Vagina (tissue), 2 donors: ENCODE measurements at places on chromosomes 4 and X.

- no peak for DNase-seq
Measured at GRCh38 chr4:41349021-41349420, 92.3 kb downstream of the UCHL1 start.

DNA sequence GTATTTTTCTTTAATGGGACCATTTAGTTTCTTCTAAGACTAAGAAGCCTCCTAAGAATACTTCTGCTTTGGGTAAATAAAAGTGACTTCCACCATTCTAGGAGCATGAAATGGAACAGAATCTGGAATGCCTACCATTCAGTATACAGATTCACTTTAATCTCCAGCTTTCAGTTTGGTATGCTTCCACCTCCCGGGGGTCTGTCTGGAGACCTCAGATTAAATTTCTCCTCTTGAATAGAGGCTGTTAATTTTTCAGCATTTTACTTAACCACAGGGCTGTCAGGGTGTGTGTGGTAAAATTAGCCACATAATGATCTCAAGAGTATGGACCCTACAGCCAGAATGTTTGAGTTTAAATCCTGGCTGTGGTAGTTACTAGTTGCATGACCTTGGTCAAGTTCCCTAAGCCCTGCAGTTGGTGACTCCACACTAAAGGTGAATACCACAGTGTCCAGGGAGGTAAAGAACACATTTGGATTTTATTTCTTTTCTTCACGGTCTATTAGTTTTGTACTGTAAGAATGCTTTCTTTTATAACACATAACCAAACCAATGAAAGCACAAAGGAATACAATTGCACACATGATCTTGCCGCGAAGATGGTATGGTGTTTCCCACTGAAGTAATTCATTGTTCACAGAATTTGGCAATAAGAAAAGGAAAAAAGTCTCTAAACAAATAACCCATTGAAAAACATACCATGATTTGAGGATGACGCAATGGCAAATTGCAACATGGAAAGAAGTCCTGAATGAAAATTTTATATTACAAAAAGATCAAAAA is 37.3 kb upstream of the TRIM2 start:
- no peak for DNase-seq

- no peak for DNase-seq
Measured at GRCh38 chr4:102416765-102417164, 71.5 kb upstream of the SLC39A8 start.

DNA sequence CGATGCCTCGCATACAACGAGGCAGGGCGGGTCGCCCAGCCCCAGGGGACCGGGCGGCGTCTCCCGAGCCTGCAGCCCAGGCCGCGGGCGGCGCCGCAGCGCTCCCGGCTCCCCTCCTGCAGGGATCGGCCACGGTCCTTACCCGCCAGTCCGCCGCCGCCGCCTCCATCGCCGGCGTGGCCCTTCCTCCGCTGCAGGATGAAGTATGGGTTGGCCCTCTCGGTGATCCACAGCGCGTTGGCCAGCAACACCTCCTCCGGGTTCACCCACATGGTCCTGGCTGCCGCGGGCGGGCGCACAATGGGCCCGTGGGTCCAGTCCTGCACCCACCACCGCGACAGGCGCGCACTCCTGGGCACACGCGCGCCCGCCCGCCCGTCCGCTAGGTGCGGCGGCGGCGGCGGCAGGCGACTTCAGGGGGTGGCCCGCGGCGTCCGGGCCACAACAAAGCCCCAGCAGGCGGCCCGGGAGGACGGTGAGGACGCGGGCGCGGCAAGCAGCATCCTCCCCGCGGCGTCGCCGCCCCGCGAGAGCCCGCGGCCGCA is 339 bp downstream of the TBC1D9 start:
- no peak for DNase-seq

GRCh38 chrX:34300871-34301270 is 168.8 kb upstream of the FAM47A start:
- DNase-seq: no peak

GRCh38 chr4:94920369-94920768 is 162.6 kb downstream of the BMPR1B start:
- no peak for DNase-seq

- DNase-seq: no peak
Measured at GRCh38 chr4:27986476-27986875, 1125.8 kb downstream of the STIM2 start.

DNA sequence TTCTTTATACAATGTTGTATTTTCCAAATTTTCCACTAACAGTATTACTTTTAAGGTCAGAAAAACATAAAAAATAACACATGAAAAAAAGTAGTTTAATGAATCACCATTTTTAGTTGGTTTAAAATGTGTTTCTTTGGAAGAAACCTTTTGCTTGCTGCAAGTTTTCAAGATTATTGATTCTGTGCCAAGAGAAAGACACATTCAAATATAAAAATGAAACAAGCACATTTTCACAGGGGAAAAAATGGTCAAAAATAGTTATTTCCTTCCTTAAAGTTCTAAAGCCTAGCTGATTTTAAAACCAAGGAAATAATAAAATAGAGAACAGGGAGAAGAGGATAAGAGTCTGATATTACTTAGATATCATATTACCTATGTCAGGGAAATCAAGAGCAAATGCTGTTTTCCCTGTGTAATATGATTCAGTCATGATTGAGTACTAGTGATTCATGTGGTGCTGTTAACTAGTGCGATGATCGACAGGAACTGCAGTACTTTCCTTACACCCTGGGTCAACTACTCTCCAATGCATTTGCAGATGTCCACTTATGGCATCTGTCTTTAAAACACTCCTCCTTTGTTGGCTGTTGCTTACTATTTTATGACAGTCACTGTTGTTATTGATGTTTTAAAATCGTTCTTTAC is 103.8 kb downstream of the CAMK2D start:
- DNase-seq: no peak

DNA sequence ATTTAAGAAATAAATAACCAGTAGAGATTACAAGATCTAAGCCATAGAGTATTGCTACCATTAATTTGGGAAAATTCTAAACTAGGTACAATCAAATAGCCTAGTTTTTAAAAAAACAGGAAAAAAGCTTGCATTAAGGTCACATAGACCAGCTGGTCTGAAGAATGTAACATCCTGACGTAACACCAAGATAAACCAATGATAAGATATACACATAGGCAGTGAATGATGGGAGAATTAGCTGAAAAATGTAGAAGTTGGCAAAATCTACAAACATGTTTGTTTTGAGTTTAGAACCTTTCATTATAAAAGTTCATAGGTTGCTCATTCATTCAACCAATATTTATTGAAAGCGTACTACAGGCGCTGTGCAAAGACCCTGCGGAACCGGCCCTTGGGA is 120.0 kb downstream of the SH3RF1 start:
- no peak for DNase-seq

GRCh38 chr4:3295837-3296624 is 3.2 kb downstream of the RGS12 start:
- DNase-seq: peak; percentile 56

- DNase-seq: no peak
Measured at GRCh38 chr4:123830930-123831329, 434.3 kb downstream of the SPRY1 start.

- DNase-seq: no peak
Measured at GRCh38 chr4:119337010-119337409, 15.1 kb upstream of the FABP2 start.

GRCh38 chrX:45803383-45803921 is 602.8 kb upstream of the DIPK2B start:
- DNase-seq: no peak

- DNase-seq: no peak
Measured at GRCh38 chr4:161172396-161173026, 991.3 kb downstream of the FSTL5 start.

DNA sequence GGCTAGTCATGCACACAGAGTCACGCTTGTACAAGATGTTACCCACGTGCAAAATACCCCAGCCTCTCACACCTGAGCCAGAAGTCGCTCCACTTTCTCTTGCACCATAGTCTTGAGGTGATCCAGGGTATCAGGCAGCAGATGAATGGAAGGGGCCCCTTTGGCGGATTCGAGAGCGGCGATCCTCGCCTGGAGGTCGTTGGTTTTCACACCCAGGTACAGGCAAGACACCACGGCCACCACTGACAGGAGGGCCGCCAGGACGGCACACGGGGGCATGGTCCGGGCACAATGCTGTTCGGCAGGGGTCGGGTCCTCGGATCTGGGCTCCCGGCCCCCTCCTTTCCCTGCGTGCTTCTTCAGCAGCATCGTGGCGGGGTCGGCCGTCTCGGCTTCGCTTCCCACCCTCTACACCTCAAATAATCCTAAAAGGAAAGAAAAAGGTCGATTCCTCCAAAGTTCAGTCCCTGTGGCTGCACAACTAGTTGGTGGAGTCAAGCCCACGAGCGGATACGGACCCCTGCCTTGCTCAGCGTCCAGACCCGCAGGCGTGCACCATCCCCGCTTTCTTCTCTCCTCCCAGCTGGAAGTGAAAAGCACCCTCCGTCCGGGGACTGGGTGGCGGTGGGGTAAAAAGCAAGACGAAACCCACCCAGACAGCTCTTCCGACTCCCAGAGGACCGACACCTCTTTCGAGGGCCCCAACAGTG is 652 bp downstream of the COL25A1 start:
- DNase-seq: no peak

DNA sequence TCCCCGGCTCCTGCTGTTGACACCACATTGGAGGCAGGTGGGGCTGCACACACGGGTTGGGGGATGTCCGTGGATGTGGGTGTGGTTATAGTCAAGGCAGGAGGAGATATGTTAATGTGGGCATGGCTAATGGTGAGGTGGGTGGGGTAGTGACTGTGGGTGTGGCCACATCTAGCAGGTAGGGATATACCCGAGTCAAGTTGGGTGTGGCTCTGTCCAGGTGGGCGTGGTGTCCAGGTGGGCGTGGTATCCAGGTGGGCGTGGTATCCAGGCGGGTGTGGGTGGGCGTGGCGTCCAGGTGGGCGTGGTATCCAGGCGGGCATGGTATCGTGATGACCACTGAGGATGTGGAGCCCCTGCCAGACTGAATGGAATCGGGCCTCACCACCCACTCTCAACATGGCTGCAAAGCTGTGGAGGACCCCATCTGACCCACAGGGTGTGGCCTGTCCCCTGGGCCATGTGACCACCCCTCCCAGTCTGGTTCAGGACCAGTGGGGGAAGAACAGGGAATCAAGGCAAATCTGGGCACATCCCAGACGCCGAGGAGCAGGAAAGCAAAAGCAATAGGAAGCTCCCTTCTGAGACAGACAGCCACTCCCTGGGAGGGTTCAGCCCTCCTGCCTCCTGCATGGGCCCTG is 21.0 kb downstream of the MAN2B2 start:
- DNase-seq: no peak

- DNase-seq: no peak
Measured at GRCh38 chrX:36684053-36684452, 324.1 kb upstream of the FAM47C start.

DNA sequence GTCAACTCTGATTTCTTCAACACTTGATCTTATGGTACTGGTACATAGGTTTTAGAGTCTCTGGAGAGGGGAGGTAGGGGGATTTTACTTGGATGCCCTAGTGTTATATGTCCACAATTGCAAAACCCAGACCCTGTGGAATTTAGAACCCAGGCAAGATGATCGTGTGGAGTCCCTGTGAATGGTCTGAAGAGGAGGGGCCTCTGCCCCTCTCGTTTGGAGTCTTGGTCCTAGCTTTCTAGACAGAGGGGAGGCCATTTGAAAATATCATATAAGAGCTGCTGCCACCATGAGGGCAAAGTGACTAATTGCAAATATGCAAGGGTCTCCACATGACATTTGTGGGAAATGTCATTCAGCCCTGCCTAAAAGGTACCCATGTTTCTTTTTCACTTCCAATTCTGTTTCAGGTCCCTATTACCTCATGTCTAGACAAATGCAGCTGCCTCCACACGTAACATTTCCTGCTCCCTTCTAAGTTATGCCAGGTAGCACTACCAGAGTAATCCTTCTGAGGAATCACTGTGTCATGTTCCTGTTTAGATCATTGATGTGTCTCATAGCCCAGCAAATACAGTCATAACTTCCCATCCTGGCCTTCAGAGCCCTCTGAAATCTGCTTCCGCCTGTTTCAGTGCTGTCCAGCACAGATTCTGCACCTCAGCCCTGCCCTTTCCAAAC is 126.8 kb downstream of the KLHL8 start:
- DNase-seq: no peak

DNA sequence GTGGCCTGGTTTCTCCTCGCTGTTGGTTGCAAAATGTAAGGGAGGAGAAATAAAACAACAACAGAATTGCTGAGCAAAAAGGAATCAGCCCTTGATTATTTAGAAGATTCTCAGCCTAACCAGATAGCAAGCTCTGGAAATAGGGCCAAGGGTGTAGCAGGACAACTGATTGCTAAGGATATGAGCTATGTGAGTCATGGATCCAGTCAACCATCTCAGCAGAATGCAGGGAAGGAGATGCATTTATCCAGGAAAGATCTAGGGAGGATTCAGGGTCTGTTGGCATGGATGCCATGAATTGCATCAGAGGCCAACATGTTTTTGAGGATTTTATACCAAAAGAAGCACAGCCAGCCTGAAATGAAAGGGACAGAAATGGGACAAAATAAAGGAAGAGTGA is 2.2 kb upstream of the XAGE3 start:
- no peak for DNase-seq

DNA sequence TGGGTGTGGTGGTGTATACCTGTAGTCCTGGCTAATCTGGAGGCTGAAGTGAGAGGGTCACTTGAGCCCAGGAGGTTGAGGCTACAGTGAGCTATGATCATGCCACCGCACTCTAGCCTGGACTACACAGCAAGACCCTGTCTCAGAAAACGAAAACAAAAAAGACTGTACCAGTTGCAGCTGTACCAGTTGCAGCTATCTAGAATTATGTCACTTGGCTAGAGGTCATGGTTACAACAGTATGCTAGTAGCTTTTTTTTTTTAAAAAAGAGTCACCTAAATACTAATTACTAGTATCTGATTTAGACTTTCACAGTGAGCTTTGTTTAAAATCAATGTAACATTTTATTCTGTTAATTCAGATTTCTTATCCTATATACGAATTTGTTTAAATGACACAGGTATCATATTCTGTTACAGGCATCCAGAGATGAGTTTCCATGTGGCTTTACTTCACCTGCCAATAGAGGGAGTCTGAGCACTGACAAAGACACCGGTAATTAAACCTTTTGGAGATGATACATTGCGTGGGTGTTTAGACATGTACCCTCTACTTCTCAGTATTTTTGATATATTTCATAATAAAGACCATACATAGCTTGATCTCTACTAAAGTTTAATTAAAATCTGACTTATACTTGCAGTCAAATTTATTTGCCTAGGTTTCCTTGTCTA is 100.2 kb upstream of the IL13RA1 start:
- no peak for DNase-seq

DNA sequence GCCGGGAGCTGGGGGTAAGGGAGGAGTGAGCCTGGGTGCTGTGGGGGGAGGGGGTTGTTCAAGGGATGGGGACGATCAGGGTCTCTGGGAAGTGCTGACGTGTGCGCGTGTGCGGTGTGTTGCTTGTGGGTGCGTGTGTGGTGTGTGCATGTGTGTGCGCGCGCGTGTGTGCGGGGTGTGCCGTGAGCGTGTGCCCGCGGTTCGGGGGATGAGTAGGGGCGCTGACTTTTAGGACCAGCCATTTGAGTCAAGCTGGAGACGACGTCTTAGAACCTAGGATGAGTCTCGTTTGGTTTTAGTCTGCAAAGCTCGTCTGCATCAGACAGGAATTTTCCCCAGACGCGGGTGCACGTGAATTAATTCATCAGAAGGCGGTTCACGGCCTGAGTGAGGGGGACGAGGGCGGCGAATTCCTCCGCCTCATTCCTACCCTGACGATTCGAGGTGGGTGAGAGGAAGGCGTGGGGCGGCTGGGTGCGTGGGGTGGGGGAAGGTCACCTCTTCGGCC is 950 bp upstream of the TMEM271 start:
- DNase-seq: no peak

- no peak for DNase-seq
Measured at GRCh38 chrX:14027036-14027435, 2.7 kb downstream of the GEMIN8 start.
